Articular chondrocyte of knee joint (primary cell): ENCODE measurements at places on chromosomes 6 and 20. TPM values are rescaled to one million over a fixed set of nuclear protein-coding genes. Genes with fewer than 3 reads are reported as not detected.

The OPN5 gene
- not detected in 2 replicates for total RNA-seq

The CCN2 gene
- 264 and 598 TPM in 2 replicates for total RNA-seq

The MCHR2 gene
- not detected in 2 replicates for total RNA-seq

The MCM8 gene
- total RNA-seq: 5.4 and 6.5 TPM in 2 replicates

The IBTK gene
- 72.6 and 81.0 TPM in 2 replicates for total RNA-seq

The SAYSD1 gene
- total RNA-seq: 25.6 and 32.1 TPM in 2 replicates

The CST7 gene
- not detected in 2 replicates for total RNA-seq

The MICB gene
- 6.5 and 8.6 TPM in 2 replicates for total RNA-seq

The PCSK2 gene
- 0.13 TPM in 1 of 2 replicates, not detected in the other for total RNA-seq

The SYCP2L gene
- total RNA-seq: 0.13 and 0.43 TPM in 2 replicates

The RBBP9 gene
- total RNA-seq: 29.7 and 37.2 TPM in 2 replicates

The TBXT gene
- total RNA-seq: not detected in 2 replicates

The LTB gene
- total RNA-seq: not detected in 2 replicates

The CUL9 gene
- total RNA-seq: 23.8 and 28.0 TPM in 2 replicates

The ADAT2 gene
- total RNA-seq: 5.9 and 6.4 TPM in 2 replicates

The MUCL3 gene
- not detected in 2 replicates for total RNA-seq

The GSTA3 gene
- total RNA-seq: not detected in 2 replicates

The SLC4A11 gene
- total RNA-seq: 0.54 and 1.2 TPM in 2 replicates

The AURKA gene
- 17.6 and 26.7 TPM in 2 replicates for total RNA-seq

The HMGCLL1 gene
- total RNA-seq: 0.13 TPM in 1 of 2 replicates, not detected in the other

The SIRPD gene
- not detected in 2 replicates for total RNA-seq

The KCNG1 gene
- total RNA-seq: 1.1 and 3.4 TPM in 2 replicates

The PCK1 gene
- under 0.01 TPM in 1 of 2 replicates, not detected in the other for total RNA-seq

The TTLL9 gene
- 0.11 and 0.26 TPM in 2 replicates for total RNA-seq

The MUC21 gene
- not detected in 2 replicates for total RNA-seq

The SLC13A3 gene
- total RNA-seq: 1.5 and 1.6 TPM in 2 replicates

The SLC26A8 gene
- 0.32 TPM in 1 of 2 replicates, not detected in the other for total RNA-seq

The SRMS gene
- not detected in 2 replicates for total RNA-seq

The MYO6 gene
- total RNA-seq: 19.5 and 19.9 TPM in 2 replicates

The CALHM6 gene
- total RNA-seq: 1.4 and 3.0 TPM in 2 replicates
